ENCODE measurements at places on chromosomes 2 and 18.

DNA sequence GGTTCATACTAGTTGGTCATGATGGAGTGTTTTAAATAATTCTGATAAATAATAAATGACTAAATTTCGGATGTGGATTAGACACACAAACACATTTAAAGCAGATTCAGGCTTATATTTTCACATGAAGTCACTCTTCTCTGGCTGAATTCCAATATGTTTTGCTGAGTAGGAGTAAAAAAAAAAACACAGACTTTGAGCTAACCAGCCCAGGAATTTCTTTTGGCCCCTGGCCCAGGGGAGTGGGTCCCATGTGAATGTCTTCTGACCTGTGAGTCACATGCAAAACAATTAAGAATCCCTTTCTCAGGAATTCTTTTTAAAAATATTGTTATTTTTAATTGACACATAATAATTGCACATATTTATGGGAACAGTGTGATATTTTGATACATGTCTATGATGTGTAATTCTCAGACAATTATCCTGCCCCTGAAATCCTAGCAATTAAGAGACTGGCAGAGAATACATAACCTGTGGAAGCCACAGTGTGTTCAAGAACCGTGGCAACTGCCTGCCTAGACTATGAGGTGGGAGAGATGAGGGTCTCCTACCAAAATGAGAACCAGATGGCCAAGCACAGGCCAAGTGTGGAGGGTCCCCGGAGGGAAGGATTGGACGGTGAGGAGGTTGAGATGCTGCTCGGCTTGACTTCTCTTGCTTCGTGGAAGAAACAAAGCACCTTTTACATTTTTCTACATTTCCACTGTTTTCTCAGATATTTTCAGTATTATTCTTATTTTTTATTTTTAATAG is 236.4 kb downstream of the PIEZO2 start:
- no peak for DNase-seq

GRCh38 chr2:96359310-96359709 is 23.7 kb downstream of the NCAPH start:
- no peak for DNase-seq

DNA sequence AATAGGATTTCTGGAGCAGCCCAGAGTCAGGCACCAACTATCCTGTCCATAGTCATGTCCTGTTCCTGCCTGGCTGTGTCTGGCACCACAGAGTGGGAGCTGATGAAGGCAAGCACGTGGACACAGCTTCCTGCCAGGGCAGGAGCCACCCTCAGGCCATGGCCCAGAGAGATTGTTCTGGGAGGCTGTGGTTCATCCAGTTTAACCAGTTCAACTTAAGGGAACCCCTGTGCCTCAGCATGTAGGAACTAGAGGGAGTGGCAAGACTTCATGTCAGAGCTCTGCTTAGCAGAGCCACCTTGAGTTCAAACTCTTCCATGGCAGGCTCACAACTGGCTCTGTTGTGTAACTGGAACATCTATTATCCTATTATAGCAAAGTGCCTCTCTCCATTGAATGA is 73.2 kb upstream of the NCKAP5 start:
- no peak for DNase-seq

DNA sequence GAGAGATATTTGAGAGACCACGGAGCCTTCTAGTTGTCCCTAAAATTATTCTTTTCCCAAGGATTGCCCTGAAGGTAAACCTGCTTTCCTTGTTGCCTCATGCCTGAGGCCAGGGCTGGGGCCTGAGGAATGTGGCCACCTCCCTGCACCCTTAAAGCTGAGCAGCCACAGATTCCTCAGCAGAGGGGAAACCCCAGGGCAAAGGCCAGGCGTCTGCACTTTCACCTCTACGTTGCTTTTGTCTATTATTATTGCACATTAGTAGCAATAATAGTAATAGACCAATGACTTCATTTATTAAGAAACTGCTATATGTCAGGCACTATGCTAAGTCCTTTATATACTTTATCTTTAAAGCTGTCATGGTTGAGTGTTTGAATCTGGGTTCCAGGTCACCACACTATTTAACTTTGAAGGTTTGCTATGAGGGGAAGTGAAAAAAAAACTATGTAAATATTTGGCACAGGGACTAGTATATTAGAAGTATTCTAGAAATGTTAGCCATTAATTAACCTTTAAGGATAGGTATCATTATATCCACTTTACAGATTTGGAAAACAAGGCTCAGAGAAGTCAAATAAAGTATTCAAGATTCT is 104.2 kb downstream of the LRRC30 start:
- no peak for DNase-seq

DNA sequence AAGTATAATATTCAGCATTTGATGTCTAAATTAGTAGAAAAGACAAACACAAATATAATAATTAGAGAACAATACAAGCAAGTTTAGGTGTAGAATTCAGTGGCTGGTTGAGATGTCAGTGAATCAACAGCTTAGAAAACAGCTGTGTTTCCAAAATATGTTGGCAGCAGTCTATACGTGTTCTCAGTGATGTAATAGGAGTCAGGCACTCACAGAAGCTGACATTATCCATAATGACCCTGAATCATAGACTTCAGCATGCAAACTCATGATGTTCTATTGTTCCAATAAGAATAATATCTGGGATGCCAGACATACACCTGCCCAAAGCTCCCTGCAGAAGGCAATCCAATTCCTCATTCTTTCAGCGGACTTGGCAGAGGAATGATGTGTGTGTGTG is 164.7 kb downstream of the SLC8A1 start:
- DNase-seq = no peak

DNA sequence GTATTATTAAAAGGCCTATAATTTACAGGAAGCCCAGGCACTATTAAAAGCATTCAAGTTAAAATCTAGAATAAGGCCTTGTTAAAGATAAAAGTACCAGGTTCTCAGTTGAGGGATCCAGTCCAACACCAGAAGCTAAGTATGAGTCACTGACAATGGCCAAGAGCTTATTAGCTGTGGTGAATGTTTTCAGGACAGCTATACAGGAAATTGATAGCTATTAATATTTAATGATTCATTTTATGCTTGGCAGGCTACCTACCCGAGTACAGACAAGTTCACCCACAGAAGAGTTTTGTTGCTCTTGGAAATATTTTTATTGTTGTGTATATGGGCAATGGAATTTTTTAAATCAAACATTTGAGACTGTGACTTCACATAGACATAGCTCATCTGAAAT is 729.6 kb upstream of the ZNF804A start:
- DNase-seq = no peak

DNA sequence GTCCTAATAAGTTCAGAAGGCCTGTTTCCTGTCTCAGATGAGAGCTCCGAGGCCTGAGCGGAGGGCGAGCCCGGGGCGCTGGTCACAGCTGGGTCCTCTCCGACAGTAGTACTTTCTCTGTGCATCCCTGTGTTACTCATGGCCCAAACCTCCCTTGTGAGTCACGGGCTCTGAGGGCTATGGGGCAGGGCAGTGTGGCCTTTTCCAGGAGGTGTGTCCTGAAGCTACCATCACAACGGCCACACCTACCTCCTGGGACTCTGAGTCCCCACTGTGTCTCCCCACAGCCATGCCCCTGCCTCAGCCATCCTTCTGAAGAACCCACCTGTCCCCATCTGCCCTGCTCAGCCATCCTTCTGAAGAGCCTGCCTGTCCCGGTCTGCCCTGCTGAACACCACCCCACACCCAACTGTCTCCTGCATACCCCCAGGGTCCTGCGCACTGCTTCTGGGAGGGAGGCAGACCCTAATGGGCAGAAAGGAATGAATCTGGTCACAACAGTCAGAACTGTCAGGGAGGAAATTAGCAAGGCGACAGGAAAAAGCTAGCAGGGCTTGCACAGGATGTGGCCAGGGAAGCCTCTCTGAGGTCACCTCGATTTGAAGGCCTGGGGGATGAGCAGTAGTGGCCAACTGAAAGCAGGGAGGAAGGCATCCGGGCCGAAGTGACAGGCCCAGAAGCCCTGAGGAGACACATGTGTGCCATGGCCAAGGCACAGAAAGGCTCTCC is 145.4 kb upstream of the RIOK3 start:
- no peak for DNase-seq

DNA sequence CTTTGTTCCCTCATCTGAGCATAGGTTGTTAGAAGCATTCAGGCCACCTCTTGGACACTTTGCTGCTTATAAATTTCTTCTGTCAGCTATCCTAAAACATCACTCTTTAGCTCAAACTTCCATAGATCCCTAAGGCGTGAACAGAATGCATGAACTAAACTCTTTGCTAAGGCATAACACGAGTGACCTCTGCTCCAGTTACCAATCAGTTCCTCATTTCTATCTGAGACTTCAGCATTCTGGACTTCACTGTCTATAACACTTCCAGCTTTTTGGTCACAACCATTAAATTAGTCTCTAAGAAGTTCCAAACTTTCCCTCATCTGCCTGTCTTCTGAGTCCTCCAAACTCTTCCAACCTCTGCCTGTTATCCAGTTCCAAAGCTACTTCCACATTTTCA is 8.3 kb upstream of the VWA3B start:
- no peak for DNase-seq

GRCh38 chr18:13530033-13530878 is 196.1 kb downstream of the FAM210A start:
- DNase-seq = no peak

DNA sequence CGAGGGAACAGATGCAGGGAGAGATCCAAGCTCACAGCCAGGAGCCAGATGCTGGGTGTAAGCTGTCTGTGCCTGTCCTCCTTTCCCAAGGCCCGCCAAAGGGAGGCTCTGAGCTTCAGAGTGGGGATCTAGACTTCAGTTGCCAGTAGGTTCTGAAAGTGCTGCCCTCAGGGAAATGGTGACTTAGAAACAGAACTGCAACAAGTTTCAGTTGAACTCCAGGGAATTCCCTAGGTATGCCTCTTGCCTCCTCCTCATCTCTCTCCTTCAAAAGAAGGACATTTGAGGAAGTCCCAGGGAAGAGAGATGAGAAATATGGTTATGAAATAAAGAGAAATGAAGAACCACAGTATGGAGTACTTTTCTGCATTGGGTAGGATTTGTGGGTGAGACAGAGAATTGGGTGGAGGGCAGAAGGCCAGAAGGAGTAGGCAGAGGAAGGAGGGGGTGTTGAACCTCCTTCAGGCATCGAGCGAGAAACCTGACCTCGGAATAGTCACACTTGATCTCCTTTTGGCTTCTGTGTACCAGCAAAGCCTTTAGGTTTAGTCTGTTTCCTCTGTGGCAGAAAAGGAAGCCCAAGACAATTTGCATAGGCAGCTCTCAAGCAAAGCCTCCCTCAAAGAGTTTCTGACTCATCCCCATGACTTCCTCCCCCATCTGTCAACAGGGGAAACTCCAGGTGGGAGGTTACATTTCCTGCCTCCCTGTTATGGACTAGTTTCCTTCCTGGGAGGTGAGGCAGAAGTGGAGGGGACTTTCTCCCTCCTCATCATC is 45.7 kb downstream of the QPCT start:
- DNase-seq = no peak

DNA sequence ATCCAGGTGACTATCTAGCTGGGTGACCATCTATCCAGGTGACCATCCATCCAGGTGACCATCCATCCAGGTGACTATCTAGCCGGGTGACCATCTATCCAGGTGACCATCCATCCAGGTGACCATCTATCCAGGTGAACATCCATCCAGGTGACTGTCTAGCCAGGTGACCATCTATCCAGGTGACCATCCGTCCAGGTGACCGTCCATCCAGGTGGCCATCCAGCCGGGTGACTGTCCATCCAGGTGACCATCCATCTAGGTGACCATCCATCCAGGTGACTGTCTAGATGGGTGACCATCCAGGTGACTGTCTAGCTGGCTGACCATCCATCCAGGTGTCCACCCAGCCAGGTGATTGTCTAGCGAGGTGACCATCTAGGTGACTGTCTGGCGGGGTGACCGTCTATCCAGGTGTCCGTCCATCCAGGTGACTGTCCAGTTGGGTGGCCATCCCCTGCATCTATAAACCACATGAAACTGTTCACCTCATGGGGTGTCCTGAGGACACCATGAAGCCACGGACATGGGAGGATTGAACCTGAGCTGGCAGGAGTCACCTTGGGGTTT is 305.3 kb downstream of the NDUFA10 start:
- DNase-seq = no peak

- DNase-seq = no peak
Observed at GRCh38 chr2:224479826-224480225, 77.9 kb upstream of the FAM124B start.

Data from AG04449 (cell line).